ENCODE measurements at places on chromosomes 13 and 19. TPM values are rescaled to one million over a fixed set of nuclear protein-coding genes. Genes with fewer than 3 reads are reported as not detected.

Gene ZNF536
- not detected for total RNA-seq

Gene ATP12A
- total RNA-seq: 0.27 TPM

Gene OVOL3
- total RNA-seq: not detected

Gene PLIN5
- not detected for total RNA-seq

Gene ADGRE3
- total RNA-seq: not detected

Gene LILRB5
- total RNA-seq: not detected
